ENCODE measurements at places on chromosomes 2 and 18.

GRCh38 chr2:237320801-237321560, 93.0 kb downstream of the COL6A3 start:
- DNase-seq, result no peak

DNA sequence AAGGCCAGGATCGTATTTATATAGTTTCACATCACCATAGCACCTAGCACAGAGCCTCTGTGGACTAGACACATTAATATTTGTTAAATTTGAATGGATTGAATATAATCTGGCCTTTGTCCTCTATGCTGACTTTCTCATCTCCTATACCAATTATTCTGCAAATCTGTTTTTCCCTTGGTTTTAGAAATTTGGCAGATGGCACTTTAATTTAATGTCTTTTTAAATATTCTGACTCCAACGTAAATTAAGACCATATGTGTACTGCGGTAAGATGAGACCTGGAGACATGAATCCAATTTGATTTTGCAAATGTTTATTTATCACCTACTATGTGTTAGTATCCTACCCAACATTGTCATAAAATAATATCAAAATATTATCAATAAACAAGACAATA, 1281.9 kb upstream of the PIK3C3 start:
- DNase-seq, result no peak

- no peak for DNase-seq
Measured at GRCh38 chr2:108905176-108905575, 83.8 kb downstream of the EDAR start.

GRCh38 chr2:210480079-210480478, 3.5 kb upstream of the LANCL1 start:
- DNase-seq, result no peak

- peak; percentile 50 for DNase-seq
Measured at GRCh38 chr2:239195318-239195871, 205.4 kb downstream of the HDAC4 start.

Data from coronary artery (tissue), 2 donors.